ENCODE measurements at places on chromosomes 1 and 21. TPM values are rescaled to one million over a fixed set of nuclear protein-coding genes. Genes with fewer than 3 reads are reported as not detected.

The COL16A1 gene
- 7.0 TPM for total RNA-seq

The KCNH1 gene
- total RNA-seq = 1.6 TPM

The NEXN gene
- 2.4 TPM for total RNA-seq

The SGIP1 gene
- 6.6 TPM for total RNA-seq

The NBPF11 gene
- 9.1 TPM for total RNA-seq

The PLA2G2A gene
- not detected for total RNA-seq

The GBP4 gene
- not detected for total RNA-seq

The SDF4 gene
- total RNA-seq = 16.6 TPM

The AGMAT gene
- total RNA-seq = 0.86 TPM

The TMOD4 gene
- not detected for total RNA-seq

The LPAR3 gene
- 2.4 TPM for total RNA-seq

The TMEM240 gene
- 13.3 TPM for total RNA-seq

The SESN2 gene
- 19.1 TPM for total RNA-seq

The C1orf116 gene
- 0.04 TPM for total RNA-seq

The VCAM1 gene
- 2.1 TPM for total RNA-seq

The ANKRD34A gene
- total RNA-seq = 0.28 TPM

The SYDE2 gene
- 10.9 TPM for total RNA-seq

The B3GALT5 gene
- total RNA-seq = 1.3 TPM

The DBT gene
- 13.7 TPM for total RNA-seq

The EDN2 gene
- total RNA-seq = not detected

The ACTL8 gene
- 0.15 TPM for total RNA-seq

The ADAMTSL4 gene
- total RNA-seq = not detected

The IGSF9 gene
- 3.3 TPM for total RNA-seq

The OR2L8 gene
- not detected for total RNA-seq

The TRAF3IP3 gene
- total RNA-seq = not detected

The EPHA10 gene
- total RNA-seq = not detected

The CFAP57 gene
- 0.97 TPM for total RNA-seq

The WLS gene
- total RNA-seq = 259 TPM

The S100A7 gene
- not detected for total RNA-seq

The LRRC40 gene
- total RNA-seq = 88.1 TPM

The MAST2 gene
- 5.5 TPM for total RNA-seq

The S100A9 gene
- not detected for total RNA-seq

The NIT1 gene
- 39.5 TPM for total RNA-seq

The HUNK gene
- 4.7 TPM for total RNA-seq

The GGPS1 gene
- 65.1 TPM for total RNA-seq

The NPHS2 gene
- total RNA-seq = not detected

The ZSCAN20 gene
- total RNA-seq = 11.4 TPM

The STIL gene
- total RNA-seq = 59.0 TPM

The NCAM2 gene
- 0.40 TPM for total RNA-seq

The IVL gene
- not detected for total RNA-seq

The DTL gene
- 76.6 TPM for total RNA-seq

The CCDC17 gene
- 1.5 TPM for total RNA-seq

The TEX38 gene
- not detected for total RNA-seq

The CENPF gene
- 213 TPM for total RNA-seq

The DNAH14 gene
- total RNA-seq = 118 TPM

The IGSF5 gene
- 0.60 TPM for total RNA-seq

The HSD3B1 gene
- total RNA-seq = not detected

The PRAMEF27 gene
- total RNA-seq = not detected

The LCE3D gene
- not detected for total RNA-seq

The LAX1 gene
- not detected for total RNA-seq

The FCRL5 gene
- total RNA-seq = not detected

The GBP7 gene
- not detected for total RNA-seq

The UBE2U gene
- total RNA-seq = not detected

The IL12RB2 gene
- 0.06 TPM for total RNA-seq

The UMODL1 gene
- 0.09 TPM for total RNA-seq

The REN gene
- total RNA-seq = not detected

The ITLN1 gene
- total RNA-seq = not detected

The ORC1 gene
- 47.4 TPM for total RNA-seq

The PLCH2 gene
- total RNA-seq = 0.54 TPM

All from neural progenitor cell (in vitro differentiated cells).